ENCODE measurements at places on chromosomes 6 and 20. TPM values are rescaled to one million over a fixed set of nuclear protein-coding genes. Genes with fewer than 3 reads are reported as not detected.

PBOV1 gene
- not detected for total RNA-seq

C20orf141 gene
- not detected for total RNA-seq

SH3BGRL2 gene
- 145 TPM for total RNA-seq

KCNK5 gene
- total RNA-seq, result 26.9 TPM

FAM83C gene
- total RNA-seq, result 0.45 TPM

NKX2-2 gene
- total RNA-seq, result 1.6 TPM

SAMHD1 gene
- 35.6 TPM for total RNA-seq

LKAAEAR1 gene
- total RNA-seq, result not detected

NFYA gene
- total RNA-seq, result 24.5 TPM

WFDC5 gene
- total RNA-seq, result not detected

PSORS1C2 gene
- not detected for total RNA-seq

FRK gene
- total RNA-seq, result 25.9 TPM

KDM1B gene
- total RNA-seq, result 43.5 TPM

TRIM40 gene
- total RNA-seq, result 17.0 TPM

LAMA2 gene
- total RNA-seq, result 7.5 TPM

WFDC12 gene
- total RNA-seq, result not detected

C20orf96 gene
- total RNA-seq, result 8.2 TPM

LAMA5 gene
- 32.5 TPM for total RNA-seq

MUC21 gene
- total RNA-seq, result not detected

CST4 gene
- total RNA-seq, result not detected

HLA-DPB1 gene
- total RNA-seq, result 21.3 TPM

TNFRSF6B gene
- 7.5 TPM for total RNA-seq

MOG gene
- total RNA-seq, result not detected

PAX1 gene
- not detected for total RNA-seq

BTNL2 gene
- total RNA-seq, result not detected

HCK gene
- total RNA-seq, result 6.6 TPM

CBLN4 gene
- 0.10 TPM for total RNA-seq

ECT2L gene
- not detected for total RNA-seq

TINAG gene
- 45.2 TPM for total RNA-seq

FAM83B gene
- total RNA-seq, result 36.6 TPM

EPHA7 gene
- 1.3 TPM for total RNA-seq

BFSP1 gene
- total RNA-seq, result 0.50 TPM

MYB gene
- 78.0 TPM for total RNA-seq

RSPH9 gene
- not detected for total RNA-seq

SLC26A8 gene
- not detected for total RNA-seq

CALHM6 gene
- 1.5 TPM for total RNA-seq

GJA10 gene
- not detected for total RNA-seq

TPX2 gene
- total RNA-seq, result 74.5 TPM

OR2H2 gene
- not detected for total RNA-seq

CTAGE9 gene
- total RNA-seq, result not detected

IFNGR1 gene
- total RNA-seq, result 58.2 TPM

SGK2 gene
- total RNA-seq, result 80.2 TPM

ZSCAN12 gene
- total RNA-seq, result 4.5 TPM

LY6G6D gene
- not detected for total RNA-seq

DZANK1 gene
- total RNA-seq, result 1.2 TPM

CD93 gene
- total RNA-seq, result 20.3 TPM

SPATS1 gene
- not detected for total RNA-seq

PRR18 gene
- not detected for total RNA-seq

CDC40 gene
- total RNA-seq, result 22.0 TPM

SEMG1 gene
- 1.0 TPM for total RNA-seq

DEFB119 gene
- not detected for total RNA-seq

IRAK1BP1 gene
- 1.7 TPM for total RNA-seq

ZNF391 gene
- total RNA-seq, result 0.96 TPM

KCNQ2 gene
- total RNA-seq, result 0.19 TPM

Measured in colonic mucosa (tissue), 4 donors.